ENCODE measurements at places on chromosomes 6 and 20.

DNA sequence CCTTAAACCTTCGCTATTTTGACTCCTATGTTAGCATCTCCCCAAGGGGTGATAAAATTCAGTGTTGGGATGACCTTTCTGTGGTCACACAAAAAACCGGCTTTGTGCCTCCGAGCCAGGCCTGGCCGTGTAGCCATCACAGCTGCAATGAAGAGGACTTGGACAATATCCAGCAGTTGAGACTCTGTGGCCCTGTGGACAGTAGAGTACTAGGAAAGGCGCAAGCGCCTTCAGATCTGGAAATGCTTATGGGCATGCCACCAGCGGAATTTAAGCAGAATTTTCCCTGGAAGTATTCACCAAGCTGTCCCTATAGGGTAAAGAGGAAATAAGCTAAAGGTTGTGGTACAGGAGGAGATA lies 63.3 kb upstream of the SLC2A12 start:
- DNase-seq, result no peak

DNA sequence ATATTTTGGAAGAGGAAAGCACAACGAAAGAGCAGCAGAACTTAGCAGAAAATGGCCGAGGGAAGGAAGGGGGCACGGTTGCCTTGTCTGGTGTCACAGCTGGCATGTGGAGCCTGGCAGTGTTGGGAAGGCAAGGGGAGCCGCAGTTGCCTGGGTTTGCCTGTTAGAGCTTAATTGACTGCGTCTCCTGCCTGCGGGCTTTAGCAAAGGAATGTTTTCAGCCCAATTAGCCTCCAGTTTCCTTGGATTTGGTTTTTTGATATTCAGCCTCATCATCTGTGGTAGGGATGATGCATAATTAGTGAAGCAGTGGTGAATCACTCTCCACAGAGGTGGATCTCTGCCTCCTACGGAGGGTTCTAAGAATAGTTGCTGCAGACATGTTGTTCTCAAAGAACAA lies 832.6 kb downstream of the QKI start:
- DNase-seq, result no peak

DNA sequence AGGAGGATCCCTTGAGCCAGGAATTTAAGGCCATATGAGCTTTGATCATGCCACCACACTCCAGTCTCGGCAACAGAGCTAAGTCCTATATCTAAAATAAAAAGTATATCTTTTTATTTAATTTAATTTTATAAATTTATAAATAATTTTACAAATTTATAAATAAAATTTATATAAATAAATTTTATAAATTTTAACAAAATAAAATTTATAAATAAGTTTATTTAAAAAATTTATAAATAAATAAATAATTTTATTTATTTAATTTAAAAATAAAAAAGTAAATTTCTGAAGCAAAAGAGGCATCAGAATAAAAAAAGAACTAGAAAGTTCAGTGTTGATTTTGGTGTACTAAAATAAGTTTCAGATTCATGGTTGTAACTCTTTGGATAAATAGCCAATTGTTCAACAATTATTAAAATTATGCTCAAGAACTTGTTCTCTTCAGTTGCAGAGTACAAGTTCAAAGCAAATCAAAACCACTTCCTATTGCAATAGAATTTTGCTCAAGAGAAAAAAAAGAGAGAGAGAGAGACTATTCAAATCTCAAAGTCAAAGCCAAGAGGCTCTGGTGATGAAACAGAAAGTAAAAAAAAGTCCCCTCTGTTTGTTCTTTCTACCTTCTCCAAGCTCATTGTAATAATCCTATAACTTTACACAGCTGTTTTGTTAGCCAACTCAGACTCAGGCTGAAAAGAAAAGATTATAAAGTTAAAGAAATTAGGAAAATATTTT lies 547.5 kb upstream of the ADGRB3 start:
- no peak for DNase-seq

DNA sequence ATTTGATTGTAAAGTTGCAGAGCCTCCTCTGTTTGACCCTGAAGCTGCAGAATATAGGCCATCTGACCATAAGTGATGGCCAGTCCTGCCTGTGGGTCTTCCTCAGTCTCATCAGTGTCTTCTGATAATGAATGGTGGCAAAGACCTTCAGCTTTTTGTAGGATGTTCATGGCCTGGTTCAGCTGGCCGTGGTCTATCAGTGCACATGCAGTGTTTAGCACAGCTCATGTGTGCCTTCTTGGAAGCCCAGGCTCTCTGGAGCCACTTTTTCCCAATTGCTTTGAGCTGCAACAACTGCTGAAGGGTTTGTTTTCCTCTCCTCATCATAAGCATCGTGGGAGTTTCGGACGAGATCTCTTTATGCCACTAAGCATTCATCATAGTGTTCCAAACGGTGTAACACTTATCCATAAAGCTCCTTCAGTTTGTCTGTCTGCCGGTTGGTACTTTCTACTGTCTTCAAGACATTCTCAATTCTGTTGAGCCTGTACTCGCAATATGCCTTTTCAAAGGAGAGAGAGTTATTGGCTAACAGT lies 70.1 kb upstream of the TULP4 start:
- DNase-seq, result no peak

DNA sequence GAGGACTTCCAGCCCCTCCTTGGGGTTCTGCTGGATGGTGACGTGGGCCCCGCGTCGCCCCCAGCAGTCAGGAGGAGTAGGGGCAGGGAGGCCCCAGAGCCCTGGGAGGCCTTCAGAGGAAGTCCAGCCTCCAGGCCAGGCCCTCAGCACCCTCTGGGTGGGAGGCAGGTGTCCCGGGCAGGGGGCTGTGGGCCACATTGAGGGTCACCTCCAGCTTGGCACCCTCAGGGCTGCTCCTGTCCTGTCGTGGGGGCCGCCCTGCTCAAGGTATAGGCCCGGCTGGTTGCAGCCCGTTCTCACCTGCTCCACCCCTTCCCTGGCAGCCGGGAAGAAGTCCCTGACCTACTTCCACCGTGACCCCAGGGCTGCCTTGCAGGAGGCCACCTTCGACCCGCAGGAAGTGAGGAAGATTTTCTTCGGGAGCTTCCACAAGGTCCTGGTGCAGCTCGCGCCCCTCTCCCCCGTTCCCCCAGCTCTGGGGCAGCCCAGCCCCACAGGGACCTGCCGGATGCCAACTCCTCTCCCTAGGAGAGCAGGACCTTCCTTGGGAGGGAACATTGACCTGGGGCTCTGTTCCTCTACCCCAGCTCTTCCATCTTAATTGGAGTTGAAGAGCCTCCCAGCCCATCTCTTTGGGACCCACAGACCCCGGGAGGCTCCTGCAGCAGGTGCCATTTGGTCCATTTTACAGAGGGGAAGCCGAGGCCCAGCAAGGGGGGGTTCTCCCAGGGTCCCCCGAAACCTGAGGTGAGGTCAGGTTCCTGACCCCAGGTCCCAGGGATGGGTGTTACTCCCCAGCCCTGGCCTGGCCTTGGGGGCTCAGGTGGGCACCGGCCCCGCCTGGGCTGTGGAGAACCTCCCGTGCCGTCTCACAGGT lies 26.4 kb downstream of the COL20A1 start:
- no peak for DNase-seq

GRCh38 chr6:69643688-69644087 lies 153.1 kb downstream of the LMBRD1 start:
- DNase-seq, result no peak

GRCh38 chr6:41462033-41462432 lies 84.1 kb upstream of the FOXP4 start:
- DNase-seq, result no peak

DNA sequence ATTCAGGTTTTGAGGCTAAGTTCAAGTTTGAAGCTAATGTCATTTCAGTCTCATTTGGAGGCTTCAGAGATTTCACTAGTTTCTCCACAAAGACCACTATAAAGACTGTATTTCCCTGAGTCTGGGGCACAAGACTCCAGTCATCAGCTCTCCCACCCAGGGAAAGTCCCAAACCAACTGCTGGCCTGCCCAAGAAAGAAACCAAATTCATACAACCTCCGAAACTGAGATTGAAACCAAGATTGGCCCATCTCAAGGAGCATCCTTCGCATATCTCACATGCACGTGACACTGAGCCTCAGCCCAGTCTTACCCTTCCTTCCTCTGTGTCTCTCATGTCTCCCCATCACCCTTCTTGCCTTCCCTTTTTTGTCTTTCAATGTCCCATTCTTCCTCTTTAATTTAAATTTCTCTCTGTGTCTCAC lies 3.5 kb upstream of the LTA start:
- DNase-seq, result no peak

GRCh38 chr20:4894409-4894808 lies 106.9 kb downstream of the SLC23A2 start:
- DNase-seq, result no peak

- DNase-seq, result no peak
These were observed 71.2 kb downstream of the SAMD5 start for GRCh38 chr6:147579667-147580066.

- no peak for DNase-seq
These were observed 106.3 kb downstream of the TNFRSF21 start for GRCh38 chr6:47203266-47203937.

- peak; percentile 2 for DNase-seq
These were observed 29.0 kb upstream of the EEF1E1 start for GRCh38 chr6:8131265-8131897.

GRCh38 chr20:34806255-34806654 lies 19.2 kb downstream of the NCOA6 start:
- no peak for DNase-seq

DNA sequence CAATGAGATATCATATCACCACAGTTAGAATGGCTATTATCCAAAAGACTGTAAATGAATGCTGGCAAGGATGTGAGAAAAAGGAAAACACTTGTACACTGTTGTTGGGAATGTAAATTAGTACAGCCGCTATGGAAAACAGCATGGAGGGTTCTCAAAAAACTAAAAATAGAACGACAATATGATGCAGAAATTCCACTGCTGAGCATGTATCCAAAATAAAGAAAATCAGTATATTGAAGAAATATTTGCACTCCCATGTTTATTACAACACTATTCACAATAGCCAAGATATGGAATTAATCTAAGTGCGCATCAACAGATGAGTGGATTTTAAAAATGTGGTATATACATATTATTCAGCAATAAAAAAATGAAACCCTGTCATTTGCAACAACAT lies 898.9 kb upstream of the MAN1A1 start:
- peak; percentile 16 for DNase-seq

DNA sequence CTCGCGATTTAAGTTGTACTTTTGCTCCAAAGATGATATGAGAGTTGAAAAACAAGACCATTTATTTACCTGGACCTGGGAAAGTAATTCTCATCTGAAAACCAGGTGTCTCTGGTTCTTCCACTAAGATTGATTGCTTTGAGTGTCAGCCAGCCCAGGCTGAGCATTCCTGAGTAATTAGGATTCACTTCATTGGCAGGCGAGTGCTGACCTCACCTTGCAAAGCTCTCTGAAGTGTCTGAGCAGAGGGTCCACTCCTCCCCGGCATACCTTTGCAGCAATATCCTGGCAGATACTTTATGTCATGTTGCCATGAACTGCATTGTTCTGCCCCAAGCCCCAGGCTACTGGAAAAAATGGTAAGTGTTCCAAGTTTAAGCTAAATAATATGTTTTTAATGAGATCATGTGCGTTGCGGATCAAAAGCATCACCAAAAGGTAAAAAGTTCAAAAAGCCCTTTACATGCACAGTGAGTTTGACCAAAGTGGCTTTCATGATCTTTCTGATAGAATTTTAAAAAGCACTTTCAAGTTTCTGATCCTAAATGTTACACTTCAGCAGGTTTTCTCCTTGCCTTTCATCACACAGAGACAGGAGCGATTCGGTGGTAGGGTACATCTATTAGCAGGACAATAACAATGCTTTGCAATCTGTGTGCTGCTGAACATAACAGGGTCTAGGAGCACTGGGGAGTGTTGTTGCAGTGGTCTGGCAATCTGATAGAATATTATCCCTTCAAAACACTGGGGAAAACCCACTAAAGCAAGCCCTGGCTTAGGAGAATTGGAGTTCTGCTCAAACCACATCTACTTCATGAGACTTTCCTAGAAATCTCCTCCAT lies 127.8 kb upstream of the EEF1E1 start:
- no peak for DNase-seq

GRCh38 chr6:29865631-29866030 lies 38.0 kb downstream of the HLA-G start:
- DNase-seq, result no peak
